Muscle of back (tissue), 13 donors: ENCODE measurements at places on chromosomes 1 and 21. TPM values are rescaled to one million over a fixed set of nuclear protein-coding genes. Genes with fewer than 3 reads are reported as not detected.
A peak's percentile ranks its signal among the peaks of the same experiment; 100 is the strongest.

DNA sequence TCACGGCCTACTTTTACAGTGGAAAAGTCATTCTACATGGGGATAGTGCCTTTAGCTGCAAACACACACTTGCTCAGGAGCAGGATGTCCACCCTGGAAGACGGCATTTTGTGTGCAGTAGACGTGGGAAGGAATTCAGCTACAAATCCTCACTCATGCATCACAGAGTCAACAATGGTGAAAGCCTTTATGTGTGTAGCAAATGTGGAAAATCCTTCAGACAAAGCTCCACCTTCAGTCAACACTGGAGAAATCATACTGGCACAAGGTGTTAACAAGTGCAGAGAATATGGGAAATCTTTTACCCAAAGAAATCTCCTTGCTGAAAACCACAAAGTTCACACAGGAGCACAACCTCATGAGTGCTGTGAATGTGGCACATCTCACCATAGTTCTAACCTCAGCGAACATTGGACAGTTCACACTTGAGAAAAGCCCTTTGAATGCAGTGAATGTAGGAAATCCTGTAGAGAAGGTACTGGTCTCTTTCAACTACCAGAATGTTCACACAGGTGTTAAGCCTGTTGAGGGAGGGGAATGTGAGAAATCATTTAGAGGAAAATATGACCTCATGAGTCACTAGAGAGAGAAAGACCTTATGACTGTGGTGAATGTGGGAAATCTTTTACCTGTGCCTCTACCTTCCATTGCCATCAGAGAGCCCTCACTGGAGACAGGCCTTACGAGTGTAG is 101.8 kb downstream of the PTGS2 start:
- no peak for DNase-seq

DNA sequence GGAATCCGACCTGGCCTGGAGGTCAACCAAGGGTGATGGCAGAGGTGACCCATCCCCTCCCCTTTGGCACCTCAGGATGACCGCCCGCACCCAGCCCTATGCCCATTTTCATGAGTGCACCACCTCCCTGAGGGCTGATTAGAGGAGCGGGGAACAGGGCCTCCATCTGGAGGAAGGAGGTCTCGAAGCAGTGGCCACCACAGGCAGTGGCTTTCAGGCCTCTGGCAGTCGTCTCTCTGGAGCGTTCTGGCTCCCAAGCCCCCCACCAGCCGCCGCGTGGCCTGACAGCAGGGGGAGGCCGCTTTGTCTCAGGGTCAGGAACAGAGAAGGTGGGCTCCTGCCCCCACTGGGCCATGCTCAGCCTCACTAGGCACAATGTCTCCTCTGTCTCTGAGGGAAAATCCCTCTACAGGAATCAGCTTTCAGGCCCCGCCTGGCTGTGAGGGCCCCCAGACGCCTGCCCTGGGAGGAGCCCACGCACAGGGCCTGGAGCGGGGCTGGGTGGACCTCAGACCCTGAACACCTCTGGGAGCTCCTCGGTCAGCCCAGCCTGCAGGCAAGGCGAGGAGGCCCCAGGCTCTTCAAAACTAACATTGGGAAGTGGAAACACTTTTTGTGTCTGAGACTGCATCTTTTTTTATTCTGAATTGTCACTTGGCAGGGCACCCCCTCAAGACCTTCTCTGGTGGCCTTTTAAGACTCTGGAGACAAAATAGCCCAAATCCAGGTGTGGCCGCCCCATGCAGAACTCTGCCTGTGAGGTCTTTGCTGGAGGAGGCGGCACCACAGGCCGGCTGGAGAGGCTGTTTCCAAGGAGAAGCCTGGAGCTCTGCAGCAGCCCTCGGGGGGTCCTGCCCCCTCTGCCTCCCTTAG is 127.7 kb upstream of the ARHGEF16 start:
- no peak for DNase-seq

DNA sequence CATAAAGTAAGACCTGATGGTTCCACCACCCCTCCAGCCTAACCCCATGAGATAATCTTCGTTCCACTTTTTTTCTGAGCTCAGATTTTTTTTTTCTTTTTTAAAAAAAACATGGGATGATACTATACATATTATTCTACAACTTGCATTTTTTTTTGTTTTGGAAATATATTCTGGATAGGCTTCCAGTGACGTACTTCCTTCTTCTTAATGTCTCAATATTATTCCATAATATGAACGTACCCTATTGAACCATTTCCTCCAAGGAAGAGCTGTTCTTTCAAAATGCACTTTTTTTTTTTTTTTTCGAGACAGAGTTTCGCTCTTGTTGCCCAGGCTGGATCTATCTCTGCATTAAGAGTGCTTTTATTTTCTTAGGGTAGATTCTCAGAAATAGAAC is 1.5 kb downstream of the EDEM3 start:
- no peak for DNase-seq

- DNase-seq: no peak
These were observed 218.1 kb upstream of the PKN2 start for GRCh38 chr1:88466011-88466410.

DNA sequence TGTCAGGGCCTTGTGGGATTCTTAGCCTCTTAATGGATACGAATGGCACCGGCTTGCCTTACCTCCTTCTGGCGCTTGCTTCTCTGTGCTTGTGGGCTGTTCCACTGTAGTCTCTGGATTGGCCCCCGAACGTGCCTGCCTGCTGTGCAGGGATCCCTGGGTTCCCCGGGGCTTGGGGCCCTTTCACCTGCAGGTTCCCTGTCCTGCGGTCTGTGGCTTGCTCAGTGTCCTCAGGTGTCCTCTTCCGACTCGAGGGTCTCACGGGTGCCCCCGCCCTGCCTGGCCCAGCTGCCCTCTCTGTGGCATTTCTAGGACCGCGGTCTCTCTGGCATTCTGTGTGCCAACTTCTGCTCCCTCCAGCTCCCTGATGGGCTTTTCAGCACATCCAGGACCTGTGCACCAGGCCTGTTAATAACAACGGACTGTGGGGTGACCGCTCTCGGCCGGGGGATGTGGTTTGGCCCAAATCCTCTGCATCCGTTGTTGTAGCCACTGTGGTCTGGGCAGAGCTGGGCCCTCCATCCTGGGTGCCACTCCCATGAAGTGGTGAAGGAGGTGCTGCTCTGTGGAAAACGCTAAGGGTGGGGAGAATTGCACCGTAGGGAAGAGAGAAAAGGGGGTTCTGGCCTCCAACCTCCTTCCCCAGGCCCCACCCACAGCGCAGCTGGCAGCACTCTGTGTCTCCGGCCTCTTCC is 12.4 kb downstream of the COL18A1 start:
- no peak for DNase-seq

Gene BATF3
- 1.5 TPM for polyA plus RNA-seq

- DNase-seq: no peak
These were observed 79.4 kb upstream of the PPP2R5A start for GRCh38 chr1:212205843-212206242.

DNA sequence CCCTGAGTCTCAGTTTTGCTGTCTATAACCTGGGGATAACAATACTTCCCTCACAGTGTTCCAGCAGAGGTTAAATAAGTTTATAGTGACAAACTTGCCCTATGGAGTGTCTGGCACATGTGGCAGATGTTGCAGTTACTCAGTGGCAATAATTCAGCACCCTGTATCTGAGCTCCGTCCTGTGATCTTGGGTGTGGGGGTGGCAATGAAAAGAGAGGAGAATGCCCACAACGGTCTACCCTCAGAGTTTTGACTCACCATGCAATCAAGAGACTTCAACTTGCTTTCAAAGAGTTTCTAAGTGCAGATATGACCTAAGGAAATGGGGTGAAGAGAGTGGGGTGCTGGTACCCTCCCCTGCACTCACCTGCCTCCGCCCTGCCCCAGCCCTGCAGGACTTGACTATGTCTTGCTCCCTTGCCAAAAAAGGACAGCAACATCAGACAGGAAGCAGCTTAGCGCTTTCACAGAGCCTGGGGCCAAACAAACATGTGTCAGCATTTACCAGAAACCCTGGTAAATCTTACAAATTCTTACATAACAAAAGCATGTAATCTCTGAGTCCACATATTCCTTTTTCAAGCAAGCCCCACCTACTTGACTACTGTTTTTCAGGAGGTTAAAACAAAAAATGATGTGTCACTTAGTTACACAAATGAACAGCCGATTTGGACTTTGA is 185.1 kb upstream of the CAMK1G start:
- peak; percentile 85 for DNase-seq

Gene LINGO4
- 0.27 TPM for polyA plus RNA-seq

DNA sequence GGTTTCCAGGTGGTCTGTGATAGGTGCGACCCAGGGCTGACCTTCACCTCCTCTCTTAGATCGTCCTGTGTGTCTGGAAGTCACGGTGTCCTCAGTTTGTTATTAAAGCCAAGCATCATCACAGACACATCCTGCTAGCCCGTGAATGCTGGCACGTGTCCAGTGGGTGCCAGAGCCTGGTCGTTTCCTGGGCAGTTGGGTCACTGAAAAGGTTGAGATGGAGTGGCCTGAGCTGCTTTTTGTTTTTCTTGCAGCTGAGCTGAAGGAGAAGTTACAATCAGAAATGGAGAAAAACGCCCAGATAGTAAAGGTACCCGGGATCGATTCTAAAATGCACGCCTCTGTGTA is 23.2 kb downstream of the PCNT start:
- no peak for DNase-seq

- no peak for DNase-seq
These were observed 85.6 kb upstream of the ZRANB2 start for GRCh38 chr1:71166178-71167173.

DNA sequence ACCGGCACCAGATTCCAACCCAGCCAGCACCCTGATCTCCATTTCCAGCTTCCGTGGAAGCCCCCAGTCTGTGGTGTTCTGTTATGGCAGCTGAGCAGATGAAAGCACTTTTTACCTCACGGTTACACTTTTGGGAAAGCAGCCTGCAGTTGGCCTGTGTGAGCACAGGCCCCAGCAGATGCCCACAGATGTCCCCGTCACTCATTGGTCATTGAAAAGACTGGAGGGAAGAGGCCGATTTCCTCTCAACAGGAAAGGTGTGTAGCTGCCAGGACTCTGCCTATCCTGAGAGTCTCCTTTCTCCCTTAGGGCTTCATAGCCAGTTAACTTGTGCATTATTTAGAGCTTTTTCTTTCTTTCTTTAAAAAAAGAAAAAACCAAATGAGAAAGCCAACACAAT is 123.0 kb downstream of the PCBP3 start:
- peak; percentile 36 for DNase-seq

DNA sequence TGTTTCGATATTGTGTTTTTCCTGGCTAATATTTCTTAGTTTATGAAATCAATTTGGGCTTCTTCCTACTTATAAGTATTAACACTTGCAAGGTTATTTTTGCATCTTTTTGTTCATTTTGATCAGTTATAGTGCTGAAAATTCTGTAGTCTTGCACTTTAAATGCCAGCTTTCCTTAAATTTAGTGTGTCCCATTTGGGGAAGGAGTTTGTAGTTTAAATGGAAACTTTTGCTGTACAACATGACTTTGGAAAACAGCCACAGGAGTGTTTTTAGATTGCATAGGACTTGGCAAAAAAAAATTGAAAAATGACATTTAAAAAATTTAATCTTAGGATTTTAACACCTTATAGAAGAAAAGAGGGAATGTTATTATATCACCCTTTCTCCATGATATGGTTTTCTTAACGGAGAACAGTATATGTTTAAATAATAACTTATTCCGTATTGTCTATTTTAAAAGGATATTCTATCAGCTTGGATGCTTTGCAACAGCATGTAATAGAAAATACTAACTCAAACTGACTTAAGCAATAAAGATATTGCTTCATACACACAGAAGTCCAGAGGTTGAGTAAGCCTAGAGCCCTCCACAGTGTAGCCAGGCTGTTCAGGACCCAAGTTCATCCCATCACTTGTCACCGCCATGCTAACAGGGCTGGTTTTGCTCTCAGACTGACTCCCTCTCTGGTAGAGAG is 53.8 kb downstream of the LYPLAL1 start:
- peak; percentile 73 for DNase-seq

DNA sequence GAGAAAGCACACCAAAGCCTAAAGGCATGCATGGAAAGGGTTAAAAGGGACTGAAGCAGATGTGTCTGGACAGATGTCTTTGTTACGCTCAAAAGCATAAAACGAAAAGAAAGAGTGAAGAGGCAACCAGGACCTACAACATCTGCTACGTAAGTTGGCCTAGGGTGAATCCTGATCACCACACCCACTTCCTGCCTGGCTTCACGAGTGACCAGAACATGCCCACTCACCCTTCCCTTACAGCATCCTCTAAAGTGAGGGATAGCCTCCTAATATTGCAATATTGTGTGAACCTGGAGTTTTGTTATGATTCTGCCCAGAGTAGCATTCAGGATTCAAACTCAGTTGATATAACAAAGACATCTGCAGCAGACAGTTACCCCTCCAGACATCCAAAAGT is 10.6 kb upstream of the OLIG2 start:
- no peak for DNase-seq

DNA sequence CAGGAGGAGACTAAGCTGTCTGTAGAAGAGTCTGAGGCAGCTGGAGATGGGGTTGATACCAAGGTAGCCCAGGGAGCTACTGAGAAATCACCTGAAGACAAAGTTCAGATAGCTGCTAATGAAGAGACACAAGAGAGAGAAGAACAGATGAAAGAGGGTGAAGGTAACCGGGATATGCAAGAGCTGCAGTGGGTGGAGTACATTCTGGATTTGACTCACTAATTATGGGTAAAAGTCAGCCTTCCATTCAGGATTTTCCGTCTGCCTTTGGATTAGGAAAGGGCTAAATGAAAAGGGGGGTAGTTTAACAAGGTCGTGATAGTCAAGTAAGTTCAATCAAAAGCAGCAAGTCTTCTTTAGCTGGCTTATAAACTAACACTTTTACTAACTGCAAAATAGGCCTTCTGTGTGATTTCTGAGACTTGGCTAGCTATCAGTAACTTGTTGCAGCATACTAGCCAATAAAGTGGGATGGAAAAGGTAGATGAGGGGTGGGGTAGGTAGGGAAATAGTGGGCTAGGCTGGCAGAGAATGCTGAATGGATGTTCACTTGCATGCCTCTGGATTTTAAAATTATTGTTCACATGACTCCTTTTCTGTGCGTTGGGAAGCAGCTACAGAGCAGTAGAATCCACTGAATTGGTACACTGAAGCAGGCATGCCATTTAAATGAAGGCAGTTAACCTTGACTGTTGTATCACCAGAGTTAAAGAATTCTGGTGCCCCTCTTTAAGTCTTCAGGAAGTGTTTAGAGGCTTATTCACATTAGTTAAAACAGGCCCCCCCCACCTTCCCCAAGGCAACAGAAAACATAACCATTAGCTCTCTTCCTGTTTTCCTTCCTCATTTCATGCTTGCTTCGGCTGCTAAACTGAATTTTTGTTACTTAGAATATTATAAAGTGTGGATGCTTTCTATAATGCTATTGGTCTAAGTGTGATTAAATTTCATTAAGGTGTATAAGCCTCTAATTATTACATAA is 15.4 kb downstream of the CCDC17 start:
- peak; percentile 13 for DNase-seq

Gene PLEKHN1
- not detected for polyA plus RNA-seq

Gene ILDR2
- polyA plus RNA-seq: 2.1 TPM

Gene XCL2
- not detected for polyA plus RNA-seq

- DNase-seq: no peak
These were observed 205.0 kb downstream of the HIVEP3 start for GRCh38 chr1:41713557-41714327.
